ENCODE measurements at places on chromosomes 16 and 17.

GRCh38 chr17:54900457-54901229, at the start of gene TOM1L1:
Gene TOM1L1, plus strand, starts transcription at chr17:54900852. Its CDS starts 14 bp downstream, at chr17:54900866.
- DNase-seq, result no peak

DNA sequence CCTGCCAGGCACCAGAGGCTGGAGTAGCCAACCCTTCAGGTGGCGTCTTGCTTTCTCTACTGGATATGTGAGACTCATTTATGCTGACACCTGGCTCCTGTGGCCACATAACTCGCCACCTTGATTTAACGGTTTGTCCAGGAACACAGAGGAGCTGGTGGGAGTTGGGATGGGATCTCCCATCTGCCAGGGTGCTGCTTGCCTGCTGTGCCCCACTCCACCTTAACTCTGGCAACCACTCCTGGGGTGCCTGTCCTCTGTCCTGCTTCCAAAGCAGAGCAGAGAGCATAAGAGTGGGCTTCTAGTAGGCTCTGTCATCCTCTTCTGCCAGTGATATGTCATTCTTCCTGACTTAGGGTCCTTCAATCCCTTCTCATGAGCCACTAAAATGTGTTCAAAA, 63.4 kb upstream of the ZNF423 start:
- DNase-seq, result no peak

DNA sequence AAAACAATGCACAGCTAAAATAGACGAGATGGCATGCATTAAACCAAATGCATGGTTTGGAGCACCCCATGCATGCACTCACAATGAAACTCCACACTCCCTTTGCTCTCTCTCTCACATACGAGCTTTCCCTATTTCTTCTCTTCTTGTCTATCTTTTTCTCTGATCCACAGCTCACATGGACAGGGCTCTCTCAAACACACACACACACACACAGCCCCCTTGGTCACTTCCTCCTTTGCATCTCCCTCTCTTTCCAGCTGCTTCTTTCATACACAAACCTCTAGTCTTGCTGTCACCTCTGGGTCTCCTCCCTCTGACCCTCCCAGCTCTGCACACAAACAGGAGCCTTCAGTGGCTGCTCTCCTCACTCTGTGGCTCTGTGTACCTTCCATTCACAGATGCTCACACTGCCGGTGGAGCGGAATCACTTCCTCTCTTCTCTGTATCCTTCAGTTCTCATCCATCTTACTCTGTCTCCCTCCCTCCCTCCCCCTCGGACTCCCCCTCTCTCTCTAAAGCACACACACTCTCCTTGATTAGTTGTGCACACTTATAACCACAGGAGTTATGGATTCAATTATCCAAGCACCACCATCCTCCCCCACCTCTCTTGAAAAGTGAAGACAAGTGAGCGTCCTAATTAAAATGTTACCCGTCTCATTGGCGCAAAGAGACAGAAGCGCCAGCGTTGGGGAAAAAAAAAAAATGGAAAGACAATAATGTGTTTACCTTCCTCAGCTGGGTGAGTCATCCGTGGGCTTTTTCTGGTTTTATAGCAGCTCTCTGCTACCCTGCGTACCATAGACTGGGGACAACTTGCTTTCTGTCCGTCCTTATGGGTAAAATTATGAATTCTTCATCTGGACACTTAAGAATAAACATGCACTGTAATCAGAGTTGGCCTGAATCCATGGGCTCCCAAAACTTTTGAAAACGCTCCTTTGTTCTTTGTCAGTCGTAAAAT, 90.8 kb downstream of the SHISA6 start:
- DNase-seq, result no peak

DNA sequence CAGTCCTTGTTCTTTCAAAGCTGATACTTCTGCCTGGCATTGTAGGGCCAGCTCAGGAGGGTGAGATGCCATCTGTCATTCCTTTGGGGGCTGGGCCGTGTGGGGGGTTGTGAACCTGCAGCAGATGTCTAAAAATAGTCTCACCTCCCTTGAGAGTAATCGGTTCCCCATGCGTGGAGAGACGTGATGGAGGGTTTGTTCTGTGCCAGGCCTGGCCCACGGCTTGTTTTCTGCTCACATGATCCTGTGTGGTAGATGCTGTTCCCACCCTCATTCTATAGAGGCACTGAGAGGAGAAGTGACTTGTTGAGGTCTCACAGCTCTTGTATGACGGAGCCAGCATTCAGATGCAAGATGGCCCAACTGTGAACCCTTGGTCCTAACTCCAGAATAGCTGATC, 4.6 kb downstream of the IRF8 start:
- no peak for DNase-seq

GRCh38 chr16:85083051-85083639, 29.1 kb downstream of the CIBAR2 start:
- no peak for DNase-seq

DNA sequence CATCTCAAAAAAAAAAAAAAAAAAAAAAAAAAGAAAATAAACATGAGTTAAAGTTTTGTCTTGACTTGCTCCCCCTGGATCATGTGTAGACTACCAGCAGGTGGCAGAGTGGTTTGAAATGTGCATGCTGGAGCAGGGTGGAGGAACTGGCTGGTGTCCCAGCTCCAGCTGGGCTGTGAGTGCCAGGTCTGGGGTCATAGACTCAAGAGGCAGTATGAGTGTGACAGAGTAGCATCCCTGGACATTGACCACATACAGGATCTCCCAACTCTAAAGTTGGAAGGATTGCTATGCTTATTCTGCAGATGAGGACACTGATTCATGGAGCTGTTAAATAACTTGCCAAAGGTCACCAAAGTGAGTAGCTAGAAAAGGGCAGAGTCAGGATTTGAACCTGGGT, 198.0 kb upstream of the MPHOSPH6 start:
- no peak for DNase-seq

GRCh38 chr17:40915721-40916256, 21.7 kb downstream of the KRT23 start:
- no peak for DNase-seq

DNA sequence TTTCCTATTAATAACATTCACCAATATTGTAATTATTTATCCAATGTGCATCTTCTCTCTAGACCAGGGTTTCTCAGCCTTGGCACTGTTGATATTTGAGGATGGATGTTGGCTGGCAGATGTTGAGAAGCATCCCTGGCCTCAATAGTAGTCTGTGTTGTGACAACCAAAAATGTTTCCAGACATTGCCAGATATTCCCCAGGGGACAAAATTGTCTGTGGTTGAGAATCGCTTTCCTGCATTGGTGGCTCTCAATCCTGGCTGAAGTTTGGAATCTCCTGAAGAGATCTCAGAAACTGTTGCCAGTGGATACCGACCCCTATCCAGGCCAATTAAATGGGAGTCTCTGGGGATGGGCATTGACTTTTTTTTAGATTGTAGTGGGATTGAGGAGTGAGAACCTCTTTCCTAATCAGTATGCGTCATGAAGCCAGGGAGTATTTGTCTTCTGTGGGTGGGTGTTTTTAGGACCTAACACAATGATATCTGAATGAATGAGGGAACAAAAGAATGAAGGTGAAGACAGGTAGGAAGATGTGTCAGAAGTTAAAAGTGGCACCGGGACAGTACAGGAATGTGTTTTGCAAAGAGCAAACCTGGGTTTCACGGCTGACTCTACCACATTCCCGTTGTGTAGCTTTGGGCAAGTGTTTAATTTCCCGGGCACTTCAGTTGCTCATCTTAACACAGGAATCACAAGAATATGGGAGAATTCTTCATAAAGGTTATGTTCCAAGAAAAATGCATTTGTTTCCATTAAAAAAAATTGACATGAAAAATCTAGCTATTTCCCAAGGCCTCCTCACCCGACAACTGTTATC, 24.3 kb downstream of the HSD17B2 start:
- no peak for DNase-seq

DNA sequence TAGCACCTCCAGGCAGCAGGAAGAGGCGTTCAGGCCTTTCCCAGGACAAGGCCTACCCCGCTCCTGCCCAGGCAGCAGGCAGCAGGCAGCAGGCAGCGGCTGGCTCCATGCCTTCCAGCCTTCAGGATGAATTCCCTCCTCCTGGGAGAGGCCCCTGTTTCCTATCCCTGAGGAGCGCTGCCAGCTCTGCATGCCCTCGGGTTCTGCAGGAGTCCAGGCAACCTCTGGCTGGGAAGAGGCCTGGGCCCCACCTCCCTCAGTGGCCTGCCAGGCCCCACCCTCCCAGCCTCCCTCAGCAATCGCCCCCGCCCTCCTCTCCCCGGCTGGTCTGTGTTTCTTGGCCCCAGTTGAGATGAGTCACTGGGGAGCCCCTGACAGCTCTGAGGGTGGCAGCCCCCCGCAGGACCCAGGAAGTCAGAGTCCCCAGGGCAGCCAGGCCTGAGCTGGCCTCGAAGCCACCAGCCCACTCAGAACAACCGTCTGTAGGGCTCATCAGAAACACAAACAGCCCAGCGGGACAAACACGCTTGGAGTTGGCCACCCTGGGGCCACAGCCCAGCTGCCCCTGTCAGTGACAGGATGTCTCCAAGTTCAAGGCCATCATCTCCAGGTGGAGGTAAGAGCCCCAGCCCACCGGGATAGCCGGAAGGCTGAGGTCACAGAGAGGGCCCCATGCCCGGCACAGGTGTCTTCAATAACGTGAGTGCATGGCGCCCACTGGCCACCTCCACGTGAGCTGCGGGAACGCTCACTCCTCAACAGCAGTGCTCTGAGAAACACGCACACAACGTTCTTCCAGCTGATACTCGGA, 39.5 kb upstream of the CIBAR2 start:
- no peak for DNase-seq

GRCh38 chr17:39636587-39636926, 387 bp upstream of the STARD3 start:
- DNase-seq, result no peak

DNA sequence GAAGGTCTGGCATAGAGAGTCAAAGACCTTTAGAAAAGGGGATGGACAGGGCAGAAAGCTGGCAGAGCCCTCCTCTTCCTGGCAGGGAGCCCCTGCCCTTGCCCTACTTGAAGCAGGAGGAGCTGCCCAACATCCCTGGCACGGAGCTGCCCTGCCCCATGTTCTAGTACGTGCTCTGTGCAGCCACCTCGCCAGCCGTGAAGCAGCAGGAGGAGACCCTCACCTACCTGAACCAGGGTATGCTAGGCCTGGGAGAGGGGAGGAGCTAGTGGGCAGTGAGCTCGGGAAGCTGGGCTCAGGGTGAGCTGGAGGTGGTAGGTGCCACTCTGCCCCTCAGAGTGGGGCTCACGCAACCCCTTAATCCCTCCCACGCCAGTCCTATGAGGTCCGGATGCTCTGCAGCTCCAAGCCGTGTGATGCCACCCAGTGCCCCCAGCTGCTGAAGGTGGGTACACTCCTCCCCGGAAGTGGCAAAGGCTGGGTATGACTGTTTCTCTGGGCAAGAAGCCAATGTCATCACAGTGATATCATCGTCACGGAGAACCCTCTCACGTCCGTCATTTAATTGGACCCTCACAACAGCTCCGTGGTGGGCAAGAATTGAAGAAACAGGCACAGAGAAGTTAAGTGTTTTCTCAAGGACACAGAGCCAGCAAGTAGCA, 12.7 kb upstream of the STAC2 start:
- peak; percentile 65 for DNase-seq

DNA sequence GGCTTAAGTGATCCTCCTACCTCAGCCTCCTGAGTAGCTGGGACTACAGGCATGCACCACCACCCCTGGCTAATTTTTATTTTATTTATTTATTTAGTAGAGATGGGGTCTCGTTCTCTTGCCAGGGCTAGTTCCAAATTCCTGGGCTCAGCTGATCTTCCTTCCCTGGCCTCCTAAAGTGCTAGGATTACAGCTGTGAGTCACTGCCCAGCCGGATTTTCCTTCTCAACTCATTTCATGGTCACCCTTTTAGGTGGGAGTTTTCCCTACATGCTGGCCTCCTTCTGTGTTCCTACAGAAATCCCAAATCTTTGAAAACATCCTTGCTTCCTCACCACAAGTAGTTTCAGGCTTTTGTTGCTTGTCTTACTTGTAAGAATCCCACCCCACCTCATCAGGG, 102.1 kb upstream of the SIAH1 start:
- no peak for DNase-seq

- DNase-seq, result no peak
Observed at GRCh38 chr17:34386697-34387550, 23.9 kb upstream of the CCL1 start.

DNA sequence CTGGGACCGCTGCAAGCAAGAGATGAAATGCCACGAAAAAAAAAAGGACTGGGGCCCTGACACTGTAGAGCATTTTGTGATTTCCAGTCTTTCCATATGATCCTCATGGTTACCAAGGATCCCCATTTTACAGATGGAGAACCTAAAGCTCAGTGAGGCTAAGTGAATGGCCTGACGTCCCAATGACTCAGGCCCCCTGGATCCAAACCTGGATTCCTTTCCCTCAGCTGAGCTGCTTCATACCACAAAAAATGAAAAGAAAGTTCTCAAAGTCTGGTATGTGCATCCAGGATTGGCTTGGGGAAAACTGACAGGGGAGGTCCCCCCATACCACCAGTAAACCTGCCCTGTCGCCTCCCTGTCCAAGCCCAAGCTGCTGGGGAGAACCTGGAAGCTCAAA, 80.5 kb downstream of the TEX14 start:
- no peak for DNase-seq

- no peak for DNase-seq
Observed at GRCh38 chr17:888998-889441, 90.6 kb downstream of the NXN start.

- no peak for DNase-seq
Observed at GRCh38 chr17:64084940-64085649, 44.8 kb downstream of the ERN1 start.

- DNase-seq, result peak; percentile 28
Observed at GRCh38 chr17:80743181-80743771, 198.6 kb downstream of the RPTOR start.

- DNase-seq, result no peak
Observed at GRCh38 chr17:27477050-27477888, 21.0 kb downstream of the KSR1 start.

GRCh38 chr16:84579936-84580335, 37.9 kb downstream of the COTL1 start:
- DNase-seq, result no peak

- DNase-seq, result no peak
Observed at GRCh38 chr16:9091867-9092281, 430 bp downstream of the HAPSTR1 start.

- no peak for DNase-seq
Observed at GRCh38 chr16:57956270-57956808, 14.6 kb downstream of the CNGB1 start.

- DNase-seq, result no peak
Observed at GRCh38 chr17:65482201-65482600, 79.2 kb downstream of the AXIN2 start.

Data from stimulated activated CD4-positive, alpha-beta T cell treated with anti-CD3 and anti-CD28 coated beads, Interleukin-15, amount 100 ng/mL, for 1 hour (primary cell).